ENCODE measurements at places on chromosomes 3 and 15.
A peak's percentile ranks its signal among the peaks of the same experiment; 100 is the strongest.

DNA sequence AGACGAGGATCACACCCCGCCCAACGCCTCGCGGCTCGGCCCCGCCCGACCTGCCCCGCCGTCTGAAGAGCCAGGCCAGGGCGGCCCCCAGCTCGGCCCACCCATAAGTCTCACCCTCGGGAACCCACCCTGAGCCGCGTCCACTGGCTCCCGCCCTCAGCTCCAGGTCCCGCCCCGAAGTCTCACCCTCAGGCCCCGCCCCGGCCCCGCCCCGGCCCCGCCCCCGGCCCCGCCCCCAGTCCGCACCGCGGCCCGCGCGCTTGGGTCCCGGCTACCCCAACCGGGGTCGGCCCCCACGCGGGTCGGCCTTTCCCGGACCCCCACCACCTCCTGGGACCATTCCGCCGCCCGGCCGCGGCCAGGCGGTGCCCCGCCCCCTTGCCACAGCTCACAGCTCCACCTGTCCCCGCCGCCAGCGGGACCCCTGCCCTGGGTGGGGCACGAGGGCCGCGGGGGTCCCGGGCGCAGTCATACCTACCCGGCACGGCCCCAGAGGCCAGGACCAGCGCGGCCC lies 489 bp downstream of the CSPG5 start:
- no peak for DNase-seq

DNA sequence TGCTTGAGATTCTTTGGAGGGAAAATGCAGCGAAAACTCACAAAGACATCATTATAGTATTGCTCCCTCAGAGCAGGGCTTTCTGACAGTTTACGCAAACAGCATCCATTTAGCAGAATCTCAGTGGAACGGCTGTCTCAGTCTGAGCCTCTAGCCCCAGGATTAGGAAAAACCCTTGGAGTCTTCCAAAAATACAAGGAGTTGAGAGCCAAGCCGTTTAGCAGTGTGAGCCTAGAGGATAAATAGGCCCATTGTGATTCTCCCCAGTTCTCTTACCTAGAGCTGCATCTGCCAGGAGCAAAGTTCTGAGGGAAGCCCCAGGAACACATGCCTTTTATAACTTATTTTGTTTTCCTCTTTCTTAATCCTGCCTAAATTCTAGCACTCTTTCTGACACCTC lies 359.6 kb downstream of the NTRK3 start:
- no peak for DNase-seq

- DNase-seq: no peak
Observed at GRCh38 chr3:73225991-73226390, 164.5 kb downstream of the EBLN2 start.

GRCh38 chr3:59128685-59129084 lies 78.9 kb upstream of the CFAP20DC start:
- no peak for DNase-seq

GRCh38 chr3:180528843-180529242 lies 73.1 kb upstream of the TTC14 start:
- no peak for DNase-seq

DNA sequence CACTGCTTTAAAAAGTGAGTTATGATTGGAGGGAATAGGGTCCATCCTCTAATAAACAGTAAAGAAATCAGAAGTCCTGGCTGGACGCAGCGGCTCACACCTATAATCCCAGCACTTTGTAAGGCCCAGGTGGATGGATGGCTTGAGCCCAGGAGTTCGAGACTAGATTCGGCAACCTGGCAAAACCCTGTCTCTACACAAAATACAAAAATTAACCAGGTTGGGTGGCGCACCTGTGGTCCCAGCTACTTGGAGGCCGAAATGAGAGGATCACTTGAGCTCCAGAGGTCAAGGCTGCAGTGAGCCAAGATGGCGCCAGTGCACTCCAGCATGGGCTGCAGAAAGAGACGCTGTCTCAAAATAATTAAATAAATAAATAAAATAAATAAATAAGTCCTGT lies 171.2 kb downstream of the POTEB3 start:
- DNase-seq: no peak

- no peak for DNase-seq
Observed at GRCh38 chr15:33467816-33468163, 157.0 kb downstream of the RYR3 start.

GRCh38 chr3:186525369-186526255 lies 18.6 kb downstream of the CRYGS start:
- no peak for DNase-seq

DNA sequence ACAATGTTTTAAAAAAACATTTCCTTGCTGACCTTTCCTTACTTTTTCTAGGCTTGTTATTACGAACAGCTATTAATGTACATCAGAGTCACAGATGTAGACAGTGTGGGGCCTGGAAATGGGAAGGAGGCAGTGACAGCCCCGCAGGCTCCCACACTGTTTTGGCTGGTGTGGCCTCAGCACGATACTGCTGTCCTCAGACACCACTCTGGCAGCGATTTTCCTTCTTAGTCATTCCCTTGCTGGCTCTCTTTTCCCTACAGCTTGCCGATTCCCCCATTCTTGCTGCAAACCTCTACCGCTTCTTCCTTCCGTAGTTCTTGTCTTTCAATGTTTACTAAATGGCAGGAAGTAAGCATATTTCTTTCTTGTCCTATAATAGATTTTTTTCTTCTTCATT lies 113.1 kb downstream of the ABI3BP start:
- no peak for DNase-seq

DNA sequence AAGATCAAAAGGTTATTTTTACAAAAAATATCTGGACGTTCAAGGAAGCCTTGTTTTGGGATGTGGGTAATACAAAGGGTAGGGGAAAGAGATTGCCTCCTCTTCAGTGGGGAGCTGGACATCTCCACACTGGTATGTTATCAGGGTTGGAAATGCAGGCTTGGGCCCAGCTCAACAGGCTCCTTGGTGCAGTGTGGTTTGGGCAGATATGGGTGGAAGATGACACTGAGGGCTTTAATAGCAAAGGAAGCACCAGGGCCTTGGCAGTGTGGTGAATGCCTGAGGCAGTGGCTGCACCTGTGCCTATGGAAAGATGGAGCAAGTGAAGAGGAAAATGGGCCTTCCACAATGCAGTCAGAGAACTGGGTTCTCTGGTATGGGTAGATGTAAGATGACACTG lies 11.2 kb upstream of the MED12L start:
- DNase-seq: no peak

GRCh38 chr3:64224826-64225610 lies at the start of gene PRICKLE2:
PRICKLE2 (minus strand) TSS chr3:64225466; CDS start chr3:64198927, 26,539 bp downstream.
- DNase-seq: no peak

DNA sequence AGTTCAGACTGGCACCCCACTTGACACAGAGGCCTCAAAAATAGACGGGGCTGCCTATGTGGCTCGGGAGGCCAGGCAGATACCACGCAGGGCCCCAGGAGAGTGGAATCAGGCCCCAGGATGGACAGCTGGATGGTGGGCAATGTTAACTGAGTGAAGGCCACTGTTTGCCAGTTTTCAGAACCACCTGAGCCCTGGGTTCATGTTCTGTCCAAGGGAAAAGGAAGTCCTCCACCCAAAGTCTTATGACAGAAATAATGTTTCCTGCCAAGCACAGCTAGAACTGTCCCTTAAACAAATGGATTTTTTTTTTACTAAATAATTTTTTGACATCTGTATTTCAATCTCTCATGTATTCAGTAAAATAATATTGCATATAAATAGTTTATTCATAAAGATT lies 228.4 kb downstream of the KLF13 start:
- no peak for DNase-seq

GRCh38 chr3:33075995-33076394 lies 21.0 kb downstream of the GLB1 start:
- DNase-seq: no peak

DNA sequence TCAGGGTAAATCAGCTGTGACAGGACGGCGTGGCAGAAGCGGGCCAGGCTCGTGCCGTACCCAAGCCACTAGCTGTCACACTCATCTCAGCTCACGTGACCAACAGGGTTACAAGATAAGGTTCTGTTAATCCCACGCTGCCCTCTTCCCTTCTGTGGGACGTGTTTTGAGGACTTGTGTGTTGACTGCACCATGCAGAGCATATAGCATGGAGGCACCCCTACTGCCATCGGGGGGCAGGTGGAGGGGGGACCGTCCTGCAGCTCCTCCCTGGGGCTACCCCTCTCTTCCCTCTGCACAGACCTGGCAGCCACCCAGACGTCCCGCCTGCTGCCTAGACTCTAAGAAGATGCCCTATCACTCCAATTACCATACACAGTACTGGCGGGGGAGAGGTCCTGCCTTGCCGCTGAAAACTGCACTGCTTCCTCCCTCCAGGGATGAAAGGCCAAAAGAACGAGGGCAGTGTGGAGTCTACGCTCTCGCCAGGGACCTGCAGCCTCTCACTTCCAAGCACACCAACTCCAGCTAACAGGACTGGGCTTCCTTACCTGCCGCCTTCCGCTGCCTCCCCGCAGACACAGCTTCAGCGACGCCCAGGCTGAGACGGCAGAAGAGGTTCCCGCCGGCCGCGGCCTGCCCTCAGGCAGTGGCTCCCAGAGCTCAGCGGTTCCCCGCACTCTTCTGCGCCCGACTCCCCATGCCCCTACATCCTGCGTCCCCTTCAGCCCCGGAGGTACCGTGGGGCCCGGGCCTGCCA lies at the start of gene TNK2:
TSS of gene TNK2 (minus strand) at position 618 of the 760 bp plus-strand sequence. CDS start 19,963 bp downstream, outside the sequence.
- DNase-seq: peak; percentile 25

GRCh38 chr3:127791221-127791913 lies 30.9 kb downstream of the MGLL start:
- no peak for DNase-seq

DNA sequence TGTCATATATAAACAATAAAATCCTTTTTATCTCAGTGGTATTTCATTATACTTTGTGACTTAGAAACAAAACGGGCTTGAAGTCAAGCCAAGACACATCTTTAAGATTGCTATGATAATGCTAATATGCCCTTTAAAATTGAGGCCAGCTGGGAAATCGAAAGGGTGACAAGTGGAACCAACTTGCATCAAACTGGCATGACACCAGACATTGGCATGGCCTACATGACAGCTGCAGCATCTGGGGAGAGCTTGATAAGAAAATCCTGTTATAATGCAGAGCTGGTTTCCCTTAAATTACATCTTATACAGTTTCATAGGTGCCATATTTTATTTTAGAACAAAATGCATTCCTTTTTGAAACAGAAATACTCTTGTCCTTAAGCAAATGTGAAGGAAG lies 325.2 kb downstream of the ZBBX start:
- no peak for DNase-seq

DNA sequence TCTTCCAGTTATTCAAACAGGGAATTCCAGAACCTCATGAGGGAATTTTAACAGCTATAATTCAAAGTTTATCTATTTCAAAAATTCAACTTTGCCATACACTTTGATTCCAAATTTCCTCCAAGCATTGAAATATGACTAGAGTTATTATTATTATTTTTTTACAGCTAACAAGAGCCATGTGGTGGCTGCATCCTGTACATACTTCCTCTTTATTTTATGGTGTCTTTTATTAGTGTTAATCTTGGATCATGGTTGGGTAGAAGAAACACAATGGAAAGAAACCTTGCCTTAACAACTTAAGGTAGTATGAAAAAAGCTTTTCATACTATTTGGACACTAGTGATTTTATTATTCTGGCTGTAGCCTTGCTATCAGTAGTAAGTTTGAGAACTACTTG lies 52.7 kb downstream of the TFG start:
- no peak for DNase-seq

GRCh38 chr3:197335428-197336132 lies 37.2 kb upstream of the DLG1 start:
- no peak for DNase-seq

- DNase-seq: no peak
Observed at GRCh38 chr3:82294609-82295008, 533.2 kb upstream of the GBE1 start.

DNA sequence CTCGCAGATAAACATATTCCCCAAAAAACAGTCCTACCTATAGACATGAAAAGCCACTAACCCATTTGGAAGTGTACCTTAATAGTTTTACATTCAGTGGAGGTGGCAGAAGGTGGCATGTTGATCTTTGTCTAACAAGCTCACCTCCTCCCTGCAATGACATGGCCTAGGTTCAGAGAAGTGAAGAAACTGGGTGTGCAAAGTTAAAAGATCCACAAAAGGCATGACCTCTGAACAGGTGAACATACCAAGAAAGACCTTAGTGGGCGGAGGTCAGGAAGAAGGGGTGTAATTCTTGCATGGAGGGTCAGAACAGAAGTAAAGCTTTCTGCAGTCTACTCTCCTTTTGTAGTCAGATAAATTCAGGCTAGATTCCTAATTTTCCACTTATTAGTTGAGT lies 822 bp downstream of the MRPL3 start:
- DNase-seq: no peak

All from stimulated activated CD8-positive, alpha-beta memory T cell treated with anti-CD3 and anti-CD28 coated beads, Interleukin-4, amount 100 ng/mL, for 4 hours (primary cell).